Umbilical cord (tissue), 2 donors: ENCODE measurements at places on chromosomes 2 and 18.

DNA sequence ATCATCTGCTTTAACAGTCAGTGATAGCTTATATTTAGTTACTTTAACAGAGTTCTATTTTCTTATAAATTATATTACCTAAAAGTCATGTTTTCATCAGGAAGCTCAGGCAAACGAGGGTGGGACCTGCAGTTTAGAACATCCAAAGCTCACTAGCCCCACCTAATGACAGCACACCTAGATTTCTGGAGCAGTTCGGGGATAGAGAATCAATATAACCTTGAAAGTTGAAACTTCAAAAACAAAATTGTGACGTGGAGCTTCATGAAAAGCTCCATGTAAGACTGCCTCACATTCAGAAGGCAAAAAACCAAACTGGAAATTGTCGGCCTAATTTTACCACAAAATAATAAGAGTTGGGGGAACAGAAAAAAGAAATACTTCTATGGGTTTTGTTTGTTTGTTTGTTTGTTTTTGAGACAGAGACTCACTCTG lies 185.9 kb upstream of the CCDC150 start:
- DNase-seq: peak; percentile 52

- DNase-seq: no peak
These were observed 146.2 kb upstream of the MSH6 start for GRCh38 chr2:47636596-47637264.

DNA sequence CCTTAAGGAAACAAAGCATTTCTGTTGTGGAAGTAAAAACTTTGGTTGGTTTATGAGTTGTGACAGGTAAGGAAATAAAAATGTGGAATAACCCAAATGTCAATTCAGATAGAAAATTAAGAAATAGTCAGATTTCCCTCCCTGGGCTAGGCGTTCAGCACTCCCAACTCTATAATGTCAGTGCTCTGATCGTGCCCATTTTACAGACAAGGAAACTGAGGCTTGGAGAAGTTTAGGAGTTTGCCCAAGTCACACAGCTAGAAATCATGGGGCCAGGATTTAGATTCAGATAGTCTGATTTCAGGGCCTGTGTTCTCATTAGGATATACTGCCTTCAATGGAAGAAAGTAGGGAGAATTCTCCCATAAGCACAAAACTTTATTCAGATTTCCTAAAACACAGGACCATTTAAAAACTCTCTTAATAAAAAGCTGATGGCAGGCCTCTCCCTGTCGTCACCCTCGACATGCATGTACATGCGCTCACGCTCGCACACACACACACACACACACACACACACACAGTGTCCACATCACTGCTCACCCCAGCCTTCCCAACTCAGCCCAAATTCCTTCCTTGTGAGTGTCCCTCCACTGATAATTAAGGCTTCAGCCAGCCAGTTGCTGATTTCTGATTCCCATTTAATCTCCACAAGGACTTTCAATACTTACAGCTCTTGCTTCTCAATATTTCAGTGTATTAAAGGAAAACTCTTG lies 49.1 kb upstream of the SLC14A2 start:
- peak; percentile 89 for DNase-seq

- no peak for DNase-seq
These were observed 2.6 kb upstream of the TLK1 start for GRCh38 chr2:171163261-171163660.

GRCh38 chr18:37176621-37176934 lies 347.7 kb downstream of the KIAA1328 start:
- no peak for DNase-seq

GRCh38 chr2:70381235-70381634 lies 79.4 kb upstream of the FAM136A start:
- DNase-seq: no peak

GRCh38 chr2:127117603-127118002 lies 10.6 kb upstream of the BIN1 start:
- DNase-seq: no peak

- peak; percentile 30 for DNase-seq
These were observed 572 bp downstream of the INPP4A start for GRCh38 chr2:98445177-98445682.

DNA sequence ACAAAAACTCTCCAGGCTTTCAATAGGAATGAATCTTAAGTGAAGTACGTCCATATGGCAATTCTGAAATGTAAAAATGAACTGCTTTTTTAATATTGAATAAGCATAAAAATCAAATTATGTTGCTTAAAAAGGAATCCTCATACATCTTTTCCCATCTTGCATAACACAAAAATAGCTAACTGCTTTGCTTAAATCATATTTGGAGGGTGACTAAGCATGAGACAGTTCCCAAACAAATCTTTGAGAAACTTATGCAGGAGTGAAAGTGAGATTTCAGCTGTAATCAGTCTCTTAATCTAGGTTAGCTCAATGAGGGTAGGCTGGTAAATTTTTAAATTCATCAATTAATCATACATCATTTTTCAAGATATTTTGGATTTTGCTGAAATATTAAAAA lies 111.5 kb downstream of the MBD5 start:
- peak; percentile 30 for DNase-seq

GRCh38 chr18:76791642-76792041 lies 30.7 kb upstream of the ZNF236 start:
- DNase-seq: no peak

DNA sequence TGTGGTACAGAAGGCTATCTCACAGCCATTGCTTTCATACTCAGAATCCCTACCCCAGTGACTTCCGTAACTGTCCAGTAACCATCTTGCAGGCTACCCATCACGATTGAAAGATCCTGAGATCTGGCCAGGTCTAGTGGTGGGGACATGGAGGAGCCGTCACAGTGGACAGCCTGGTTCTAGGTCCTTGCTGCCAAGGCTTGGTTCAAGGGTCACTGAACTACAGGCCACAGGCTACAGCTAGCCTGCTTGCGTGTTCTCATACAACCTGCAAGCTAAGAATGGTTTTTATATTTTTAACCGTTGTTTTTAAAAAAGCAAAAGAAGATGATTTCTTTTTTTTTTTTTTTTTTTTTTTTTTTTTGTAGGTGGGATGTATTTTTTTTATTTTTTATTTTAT lies 151.6 kb downstream of the MYO1B start:
- no peak for DNase-seq

GRCh38 chr2:241566468-241566867 lies 7.9 kb downstream of the BOK start:
- DNase-seq: no peak

DNA sequence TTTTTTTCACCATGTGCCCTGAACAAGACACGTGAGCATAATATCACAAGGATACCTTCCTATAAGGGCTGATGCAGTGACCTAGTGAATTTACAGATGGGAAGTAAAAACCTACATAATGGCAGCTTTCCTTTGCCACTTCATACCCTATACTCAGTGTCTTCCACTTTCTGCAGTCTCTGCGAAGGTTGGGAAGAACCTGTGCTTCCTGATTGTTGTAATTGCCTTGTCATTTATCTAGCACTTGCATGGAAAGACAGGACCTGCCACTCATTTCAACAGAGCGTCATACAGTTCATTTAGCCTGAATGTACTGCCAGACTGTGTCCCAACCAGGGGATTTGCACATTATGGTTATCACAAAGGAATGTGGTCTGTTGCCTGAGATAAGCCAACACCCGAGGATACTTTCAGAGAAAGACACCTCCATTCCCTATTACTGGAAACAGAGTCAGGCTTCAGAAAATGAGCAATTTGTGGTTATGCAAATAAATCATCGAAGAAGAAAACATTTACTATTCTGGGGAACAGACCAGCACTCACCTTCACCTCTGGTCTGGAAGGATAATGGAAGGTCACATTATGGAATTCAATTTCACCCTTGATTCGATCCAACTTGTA lies 55.0 kb downstream of the ABCB11 start:
- DNase-seq: no peak

- peak; percentile 87 for DNase-seq
These were observed 42.5 kb downstream of the DOCK10 start for GRCh38 chr2:224999754-225000153.

DNA sequence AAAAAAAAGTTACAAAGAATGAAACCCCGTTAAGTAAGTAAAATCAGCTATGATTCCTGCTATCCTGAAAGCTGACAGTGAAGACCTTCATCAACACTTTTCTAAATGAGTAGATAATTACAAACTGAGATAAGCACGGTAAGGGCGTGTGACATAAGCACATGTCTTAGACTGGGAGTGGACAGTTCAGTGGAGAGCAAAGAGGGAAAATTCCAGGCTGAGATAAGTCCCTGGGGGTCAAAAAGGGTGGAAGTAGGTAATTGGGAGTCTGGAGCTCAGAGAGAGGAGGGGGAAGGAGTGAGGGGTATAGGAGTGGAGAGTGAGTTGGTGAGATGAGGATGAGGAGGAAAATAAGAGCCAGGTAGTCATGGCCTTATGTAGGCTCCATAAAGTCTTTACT lies 4.4 kb upstream of the IL1A start:
- no peak for DNase-seq

DNA sequence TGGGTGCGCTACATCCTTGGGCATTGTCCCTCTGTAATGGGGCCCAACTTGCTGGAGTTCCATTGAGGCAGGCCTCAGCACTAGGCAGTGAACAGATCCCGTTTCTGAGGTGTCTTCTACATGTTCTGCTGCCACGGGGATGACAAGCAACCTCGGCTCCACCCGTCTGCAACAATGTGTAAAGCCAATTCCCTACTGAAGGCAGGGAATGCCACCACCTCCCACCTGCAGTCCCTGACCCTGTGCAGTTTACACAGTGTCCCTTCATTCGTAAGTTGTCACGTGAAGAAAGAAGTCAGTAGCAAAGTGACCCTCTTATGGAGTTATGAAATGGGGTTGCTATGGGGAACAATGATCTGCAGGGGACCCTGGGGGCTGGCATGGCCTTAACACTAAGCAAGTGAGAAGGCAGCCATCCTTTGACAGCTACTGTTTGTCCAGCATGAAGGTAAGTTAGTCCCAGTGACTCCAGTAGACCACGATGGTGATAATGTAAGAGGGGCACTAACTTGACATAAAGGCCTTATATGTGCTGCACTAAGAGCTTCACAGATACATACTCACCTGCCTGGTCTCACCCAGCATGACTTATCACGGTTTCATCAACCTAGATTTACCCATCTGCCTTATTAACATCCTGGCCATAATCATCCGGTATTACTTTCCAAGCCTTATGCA lies 130.6 kb upstream of the ZSWIM2 start:
- DNase-seq: no peak

GRCh38 chr18:35062408-35062807 lies 21.2 kb downstream of the MAPRE2 start:
- DNase-seq: no peak

DNA sequence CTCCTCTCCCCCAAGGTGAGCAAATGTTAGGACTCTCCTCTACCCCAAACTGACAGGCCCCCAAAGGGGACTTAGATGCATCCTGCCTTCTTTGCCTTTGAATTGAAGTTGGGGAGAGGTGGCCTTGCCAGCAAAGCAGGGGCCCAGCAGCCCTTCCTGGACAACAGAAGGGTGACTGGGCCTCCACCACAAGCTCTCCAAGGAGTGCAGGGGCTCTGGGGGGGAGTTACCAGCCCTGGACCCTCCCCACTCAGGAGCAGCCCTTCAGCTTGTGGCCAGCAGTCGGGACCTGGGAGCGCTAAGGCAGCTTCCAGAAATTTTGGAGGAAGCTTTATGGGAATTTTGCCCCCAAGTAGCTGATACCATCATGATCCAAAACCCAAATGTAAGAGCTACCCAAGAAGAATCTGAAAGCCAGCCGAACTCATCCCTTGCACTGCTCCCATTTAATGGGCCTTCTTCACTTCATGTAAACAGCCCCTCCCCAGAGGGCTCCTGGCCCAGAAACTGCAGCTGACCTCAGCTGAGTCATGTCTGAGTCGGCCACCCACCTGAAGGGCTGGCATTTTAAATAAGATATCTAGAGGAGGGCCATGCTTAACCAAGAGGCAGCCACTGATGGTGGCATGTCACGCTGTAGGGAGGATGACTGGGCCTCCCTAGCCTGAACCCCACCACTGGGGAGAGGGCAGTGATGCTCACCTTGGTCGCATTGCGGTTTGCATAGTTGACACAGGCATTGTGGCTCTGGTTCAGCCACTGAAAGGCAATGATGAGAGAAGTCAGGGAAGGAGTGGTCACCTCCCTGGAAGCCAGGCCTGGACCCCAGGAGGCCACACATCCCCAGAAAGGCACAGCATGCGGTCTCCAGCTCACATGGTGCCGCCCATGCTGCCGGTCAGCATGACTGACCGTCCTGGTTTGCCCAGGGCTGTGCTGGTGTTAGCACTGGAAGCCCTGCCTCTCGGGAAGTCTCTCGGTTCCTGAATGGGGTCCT lies 71.5 kb downstream of the SFXN5 start:
- no peak for DNase-seq

DNA sequence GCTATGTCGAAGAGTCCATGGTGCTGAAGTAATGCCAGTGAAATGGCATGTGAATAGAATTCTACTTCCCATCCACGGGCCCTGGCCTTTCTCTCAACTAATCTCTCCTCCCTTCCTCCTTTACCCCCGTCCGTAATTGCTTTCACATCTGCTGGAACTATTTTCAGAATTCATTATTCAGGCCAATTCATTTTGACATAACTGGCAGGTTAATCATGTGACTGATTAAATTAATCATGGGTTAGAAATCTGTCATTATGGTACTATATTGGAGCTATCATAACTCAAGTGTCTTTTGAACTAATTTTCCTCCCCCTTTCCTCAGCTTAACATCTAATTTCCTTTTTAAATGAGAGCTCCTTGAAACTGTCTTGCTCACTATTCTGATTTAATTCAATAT lies 66.9 kb downstream of the ZDBF2 start:
- DNase-seq: no peak

DNA sequence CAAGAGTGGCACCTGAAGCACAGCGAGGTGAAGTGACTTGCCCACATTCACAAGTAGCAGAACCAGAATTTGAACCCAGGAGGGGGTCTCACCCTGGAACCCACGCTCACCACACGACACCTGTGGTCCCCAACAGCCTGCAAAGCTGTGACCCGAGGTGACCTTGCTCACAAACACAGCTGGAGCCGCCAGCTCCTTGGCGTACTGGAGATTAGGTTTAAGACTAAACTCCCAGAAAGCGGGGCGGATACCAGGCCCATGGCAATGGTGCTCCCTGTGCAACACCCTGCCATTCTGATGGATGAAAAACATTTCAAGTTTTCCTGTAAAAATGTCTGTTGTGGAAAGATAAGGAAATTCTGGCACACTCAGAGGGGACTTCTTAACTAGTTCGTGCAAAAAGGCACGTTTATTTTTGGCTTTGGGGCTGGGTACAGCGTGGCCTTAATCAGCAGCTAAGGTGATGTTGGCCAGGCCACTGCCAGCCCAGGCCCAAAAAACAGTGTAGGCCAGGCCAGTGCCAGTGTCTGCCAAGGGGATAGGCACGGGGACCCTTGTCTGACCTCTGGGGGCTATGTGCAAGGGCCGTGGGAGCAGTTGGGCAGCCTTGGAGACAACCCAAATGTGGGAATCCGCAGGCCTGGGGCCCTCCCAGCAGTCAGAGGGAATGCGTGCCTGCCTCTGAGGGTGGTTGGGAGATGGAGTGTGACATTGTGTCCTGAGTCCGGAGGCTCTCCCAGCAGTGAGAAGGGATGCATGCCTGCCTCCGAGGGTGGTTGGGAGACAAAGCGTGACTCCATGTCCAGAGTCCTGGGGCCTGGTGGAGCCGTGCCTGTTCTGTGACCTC lies 185.0 kb upstream of the HS6ST1 start:
- DNase-seq: peak; percentile 83
